ENCODE measurements at places on chromosomes 6 and 20.

DNA sequence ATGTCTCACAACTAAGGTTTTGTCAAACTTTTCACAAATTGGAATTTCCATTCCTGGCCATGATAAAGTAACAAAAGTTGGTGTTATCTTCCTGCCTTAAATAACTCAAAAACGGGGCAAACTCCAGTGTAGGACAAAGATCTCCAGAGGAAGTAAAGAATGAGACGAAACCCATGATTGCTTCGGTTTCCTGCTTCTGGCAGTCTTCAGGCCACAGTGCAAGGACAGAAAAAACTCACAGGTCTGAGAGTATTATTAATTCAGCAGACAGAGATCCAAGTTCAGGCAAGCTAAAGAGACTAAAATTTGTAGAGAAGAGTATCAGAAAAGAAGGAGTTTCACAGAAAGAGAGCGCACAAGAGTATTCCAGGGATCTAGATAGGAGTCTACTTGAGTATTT is 64.8 kb upstream of the RCAN2 start:
- no peak for DNase-seq

DNA sequence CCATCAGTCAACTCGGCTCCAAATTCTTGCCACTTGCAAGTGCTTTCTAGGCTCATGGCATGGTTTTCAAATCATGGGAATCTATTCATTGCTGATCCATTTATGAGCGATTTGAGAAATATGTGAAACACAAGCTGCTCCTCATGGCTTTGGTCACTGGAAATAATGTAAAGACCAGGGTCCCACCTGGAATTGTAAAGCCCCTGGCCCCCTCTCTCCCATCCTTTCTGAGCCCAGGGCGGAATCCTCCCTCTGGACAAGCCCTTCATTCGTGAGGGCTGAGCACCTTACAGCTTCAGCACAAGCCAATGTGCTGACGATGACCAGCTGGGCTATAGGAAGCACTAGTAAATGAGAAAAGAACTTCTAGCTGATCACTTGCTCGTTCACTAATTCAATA is 96.0 kb downstream of the RNASET2 start:
- DNase-seq: no peak

GRCh38 chr6:43086022-43086658 is 10.0 kb downstream of the PTK7 start:
- DNase-seq: no peak

DNA sequence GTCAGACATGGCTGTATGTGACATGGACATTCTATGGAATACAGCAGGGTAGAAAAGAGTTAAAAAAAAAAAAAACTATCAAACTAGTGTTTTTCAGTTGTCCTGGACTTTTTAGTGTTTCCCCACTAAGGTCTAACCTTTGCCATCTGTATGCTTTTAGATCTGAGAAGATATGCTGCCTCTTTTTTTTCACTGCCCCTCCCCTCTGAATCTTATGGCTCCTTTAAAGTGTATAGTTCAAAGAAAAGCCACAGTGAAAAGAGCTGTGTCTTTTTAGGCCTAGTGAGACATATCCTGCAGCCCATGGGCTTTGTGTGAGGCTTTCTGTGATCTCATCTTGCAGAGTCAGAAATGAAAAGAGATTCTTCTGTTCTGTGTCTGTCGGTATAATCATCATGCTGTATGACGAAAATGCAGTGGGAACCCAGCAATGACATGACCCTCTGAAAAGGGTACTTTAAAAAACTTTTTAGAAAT is 29.3 kb downstream of the ADGRG6 start:
- DNase-seq: no peak

DNA sequence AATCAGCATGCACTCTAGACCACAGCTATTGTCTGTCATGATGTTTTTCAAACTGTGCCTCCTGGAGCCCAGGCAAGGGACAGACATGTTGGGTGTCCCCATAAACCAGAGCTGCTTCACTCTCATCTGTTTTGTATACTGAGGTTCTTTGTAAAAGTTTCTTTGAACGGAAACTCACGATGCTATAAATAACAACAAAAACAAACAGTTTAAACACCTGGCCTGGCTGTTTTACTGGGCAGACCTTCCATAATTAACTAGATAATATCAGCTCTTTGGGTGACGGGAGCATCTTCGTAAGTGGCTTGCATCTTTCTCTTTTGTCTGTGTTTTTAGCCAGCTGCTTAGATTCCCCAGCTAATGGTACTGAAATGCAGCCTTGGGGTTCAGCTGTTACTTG is 190.3 kb downstream of the ZDHHC14 start:
- DNase-seq: no peak

DNA sequence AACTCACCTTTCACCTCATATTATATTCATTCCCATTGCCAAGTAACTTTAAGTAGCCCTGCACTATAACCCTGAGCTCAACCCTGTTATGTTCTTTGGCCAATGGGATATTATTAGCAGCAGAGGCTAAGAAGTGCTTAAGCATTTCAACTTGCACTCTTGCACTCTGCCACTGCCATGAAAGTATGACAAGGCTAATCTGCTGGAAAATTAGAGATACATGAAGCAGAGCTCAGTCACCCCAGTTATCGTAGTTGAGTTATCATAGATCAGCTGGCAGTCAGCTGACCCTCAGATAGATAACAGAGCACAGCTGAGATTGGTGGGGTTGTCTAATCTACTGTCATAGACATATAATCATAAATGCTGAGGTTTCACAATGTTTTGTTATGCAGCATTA is 209.4 kb upstream of the RUNX2 start:
- DNase-seq: no peak

DNA sequence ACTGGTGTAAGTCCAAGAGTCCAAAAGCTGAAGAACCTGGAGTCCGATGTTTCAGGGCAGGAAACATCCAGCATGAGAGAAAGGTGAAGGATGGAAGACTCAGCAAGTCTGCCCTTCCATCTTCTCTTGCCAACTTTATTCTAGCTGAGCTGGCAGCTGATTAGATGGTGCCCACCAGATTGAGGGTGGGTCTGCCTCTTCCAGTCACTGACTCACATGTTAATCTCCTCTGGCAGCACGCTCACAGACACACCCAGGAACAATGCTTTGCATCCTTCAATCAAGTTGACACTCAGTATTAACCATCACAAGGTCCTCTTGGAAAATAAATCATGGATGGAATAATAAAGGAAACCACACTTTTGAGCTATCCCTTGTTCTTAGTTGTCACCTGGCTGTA is 121.2 kb downstream of the MAP3K7 start:
- DNase-seq: no peak

- DNase-seq: no peak
Observed at GRCh38 chr6:43757966-43758616, 11.9 kb upstream of the VEGFA start.

DNA sequence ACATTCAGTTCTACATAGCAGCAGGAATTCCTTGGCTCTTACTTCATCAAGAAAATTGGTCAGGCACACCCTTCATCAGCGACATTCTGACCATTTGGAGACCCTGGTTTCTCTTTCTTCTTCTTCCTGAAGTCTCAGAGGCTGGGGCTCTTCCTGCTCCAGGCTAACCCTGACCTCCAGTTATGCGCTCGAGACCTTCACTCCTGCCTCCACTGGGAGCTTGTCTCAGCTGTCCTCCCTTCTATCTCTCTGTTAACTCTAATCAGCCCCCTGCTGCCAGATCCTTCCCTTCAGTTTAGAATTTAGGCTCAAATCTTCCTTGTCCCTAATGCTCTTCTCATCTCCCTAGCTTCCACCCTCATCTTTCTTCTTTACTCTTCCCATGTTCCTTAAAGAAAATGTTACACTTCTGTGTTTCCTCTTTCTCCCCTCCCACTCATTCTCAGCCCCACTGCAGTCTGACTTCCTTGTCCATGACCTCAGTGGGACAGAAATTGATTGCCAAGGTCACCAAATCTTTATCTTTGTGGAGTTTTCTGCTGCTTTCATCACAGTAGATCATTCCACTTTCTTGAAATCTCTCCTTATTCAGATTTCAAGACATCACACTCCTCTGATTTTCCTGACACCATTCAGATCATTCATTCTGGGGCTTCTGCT is 8.4 kb upstream of the HLA-DOA start:
- DNase-seq: no peak

DNA sequence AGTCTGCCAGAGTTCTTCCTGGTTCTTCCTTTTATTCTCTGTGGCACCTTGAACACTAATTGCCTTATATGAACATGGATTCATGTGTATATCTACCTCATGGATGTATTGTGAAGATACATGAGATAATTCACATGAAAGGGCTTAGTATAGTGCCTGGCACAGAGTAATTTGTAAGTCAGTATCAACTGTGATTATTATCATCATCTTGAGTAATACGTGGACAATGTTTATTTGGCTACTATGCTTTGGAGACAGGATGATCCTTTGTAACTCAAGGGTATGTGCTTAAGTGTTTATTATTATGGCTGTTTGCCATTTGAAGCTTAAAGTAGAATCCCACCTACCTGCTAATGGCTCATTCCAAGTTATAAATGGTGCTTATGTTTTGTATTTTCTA is 16.0 kb downstream of the DOP1A start:
- no peak for DNase-seq

DNA sequence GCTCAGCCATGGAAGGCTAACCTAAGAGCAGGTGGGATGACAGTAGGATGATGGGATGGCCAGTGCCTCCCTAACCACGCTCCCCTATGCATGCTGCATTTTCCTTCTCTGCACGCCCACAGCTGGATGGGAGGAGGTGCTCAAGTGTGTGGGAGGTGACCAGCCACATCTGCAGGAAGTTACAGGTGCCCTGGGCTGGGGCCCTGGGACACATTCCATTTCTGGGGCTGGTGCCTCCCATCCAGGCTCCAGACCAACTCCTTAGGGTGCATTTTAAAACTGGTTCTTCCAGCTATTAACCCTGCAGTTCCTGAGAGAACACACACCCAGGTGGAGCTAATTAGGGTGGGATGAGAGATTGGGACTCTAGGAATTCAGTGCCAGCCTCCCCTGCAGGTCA is 135.3 kb upstream of the ARMC2 start:
- no peak for DNase-seq

GRCh38 chr6:72941263-72941662 is 284.0 kb downstream of the KHDC1L start:
- DNase-seq: no peak

- no peak for DNase-seq
Observed at GRCh38 chr20:3871550-3872265, 17.5 kb upstream of the PANK2 start.

DNA sequence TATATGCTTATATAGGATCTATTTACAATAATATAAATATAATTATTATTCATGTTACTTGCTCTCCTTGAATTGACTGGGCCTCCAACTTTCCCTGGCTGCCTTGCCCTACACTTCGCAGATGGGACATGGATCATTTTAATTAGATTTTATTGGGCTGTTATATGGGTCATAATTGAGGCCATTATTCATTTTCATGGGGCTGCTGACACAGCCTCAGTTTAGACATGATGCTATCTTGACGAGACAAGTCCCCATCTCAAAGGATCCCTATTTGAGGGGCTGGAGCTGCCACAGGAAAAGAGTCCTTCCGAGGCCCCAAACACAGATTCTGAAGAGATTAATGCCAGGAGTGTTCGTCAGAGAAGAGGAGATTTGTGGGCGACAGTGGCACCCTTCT is 170.4 kb downstream of the DHX35 start:
- DNase-seq: no peak

- no peak for DNase-seq
Observed at GRCh38 chr6:41422161-41422560, 86.8 kb downstream of the NCR2 start.

GRCh38 chr6:79146421-79146820 is 68.4 kb upstream of the PHIP start:
- DNase-seq: no peak

DNA sequence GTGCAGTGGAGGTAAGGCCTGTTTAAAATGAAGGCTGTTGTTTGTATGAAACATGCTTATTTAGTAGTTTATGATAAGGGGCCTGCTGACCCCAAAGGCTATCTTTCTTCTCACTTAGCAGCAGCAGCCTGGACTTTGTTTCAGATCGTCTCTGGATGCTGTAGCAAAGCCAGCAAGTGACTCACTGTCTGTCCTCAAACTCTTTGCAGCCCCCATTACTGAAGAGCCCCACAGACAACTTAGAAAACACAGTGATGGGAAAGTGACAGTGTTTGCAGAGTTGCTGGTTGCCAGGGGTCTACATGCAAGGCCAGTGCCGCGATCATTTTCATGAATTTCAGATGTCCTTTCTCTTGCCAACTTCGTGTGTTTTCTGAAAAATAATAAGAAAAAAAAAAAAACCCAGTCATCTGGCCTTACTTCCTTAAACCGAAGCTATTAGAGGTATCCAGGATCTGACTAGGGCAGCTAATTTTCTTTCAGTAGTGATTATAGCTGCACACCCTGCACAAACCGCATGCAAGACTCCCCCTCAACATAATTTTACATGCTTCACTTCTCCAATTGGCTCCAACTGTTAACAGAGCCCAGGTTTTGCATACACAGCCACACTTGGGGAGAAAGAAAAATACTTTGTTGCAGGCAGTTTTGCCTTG is 11.6 kb upstream of the F13A1 start:
- no peak for DNase-seq

DNA sequence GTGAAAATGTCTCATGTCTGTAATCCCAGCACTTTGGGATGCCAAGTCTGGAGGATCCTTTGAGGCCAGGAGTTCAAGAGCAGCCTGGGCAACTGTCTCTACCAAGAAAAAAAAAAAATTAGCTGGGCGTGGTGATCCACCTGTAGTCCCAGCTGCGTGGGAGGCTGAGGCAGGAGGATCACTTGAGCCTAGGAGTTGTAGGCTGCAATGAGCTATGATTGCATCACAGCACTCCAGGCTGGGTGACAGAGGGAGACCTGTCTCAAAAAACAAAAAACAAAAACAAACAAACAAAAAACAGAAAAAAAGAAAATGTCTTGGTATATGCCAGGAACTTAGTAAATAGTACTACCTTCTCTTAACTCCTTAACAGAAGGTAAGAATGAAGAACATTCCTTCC is 31.4 kb upstream of the TMEM14A start:
- DNase-seq: no peak

GRCh38 chr6:166369782-166370181 is 13.0 kb downstream of the MPC1 start:
- no peak for DNase-seq

- DNase-seq: no peak
Observed at GRCh38 chr20:63354636-63355350, 6.4 kb downstream of the CHRNA4 start.

DNA sequence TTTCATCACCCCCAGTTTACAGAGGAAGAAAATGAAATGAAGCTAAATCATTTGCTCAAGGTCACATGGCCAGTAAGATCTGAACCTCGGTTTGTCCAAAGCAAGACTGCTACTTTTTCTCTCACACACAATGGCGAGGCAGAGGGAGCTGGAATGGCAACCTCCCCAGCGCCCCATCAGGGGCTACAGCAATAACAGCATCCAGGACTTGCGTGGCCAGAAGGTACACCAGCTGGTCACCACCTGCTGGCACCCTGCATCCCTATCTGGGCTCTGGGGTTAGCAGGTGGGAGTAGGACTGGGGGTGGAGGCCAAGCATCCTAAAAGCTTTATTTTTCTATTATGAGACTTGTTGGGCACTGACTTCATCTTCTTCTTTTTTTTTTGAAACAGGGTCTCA is 41.3 kb downstream of the TTI1 start:
- no peak for DNase-seq

- no peak for DNase-seq
Observed at GRCh38 chr6:84344005-84344404, 116.6 kb upstream of the CEP162 start.

GRCh38 chr6:27775796-27776184 is 136.4 kb downstream of the OR2B2 start:
- DNase-seq: no peak

- DNase-seq: no peak
Observed at GRCh38 chr20:13174402-13174801, 46.7 kb upstream of the ISM1 start.
